Femur (tissue), 1 donor: ENCODE measurements at places on chromosomes 3 and 15.

GRCh38 chr3:149744151-149744550, 8.1 kb downstream of the COMMD2 start:
- no peak for DNase-seq

GRCh38 chr15:77706482-77707244, 74.0 kb upstream of the LINGO1 start:
- no peak for DNase-seq

DNA sequence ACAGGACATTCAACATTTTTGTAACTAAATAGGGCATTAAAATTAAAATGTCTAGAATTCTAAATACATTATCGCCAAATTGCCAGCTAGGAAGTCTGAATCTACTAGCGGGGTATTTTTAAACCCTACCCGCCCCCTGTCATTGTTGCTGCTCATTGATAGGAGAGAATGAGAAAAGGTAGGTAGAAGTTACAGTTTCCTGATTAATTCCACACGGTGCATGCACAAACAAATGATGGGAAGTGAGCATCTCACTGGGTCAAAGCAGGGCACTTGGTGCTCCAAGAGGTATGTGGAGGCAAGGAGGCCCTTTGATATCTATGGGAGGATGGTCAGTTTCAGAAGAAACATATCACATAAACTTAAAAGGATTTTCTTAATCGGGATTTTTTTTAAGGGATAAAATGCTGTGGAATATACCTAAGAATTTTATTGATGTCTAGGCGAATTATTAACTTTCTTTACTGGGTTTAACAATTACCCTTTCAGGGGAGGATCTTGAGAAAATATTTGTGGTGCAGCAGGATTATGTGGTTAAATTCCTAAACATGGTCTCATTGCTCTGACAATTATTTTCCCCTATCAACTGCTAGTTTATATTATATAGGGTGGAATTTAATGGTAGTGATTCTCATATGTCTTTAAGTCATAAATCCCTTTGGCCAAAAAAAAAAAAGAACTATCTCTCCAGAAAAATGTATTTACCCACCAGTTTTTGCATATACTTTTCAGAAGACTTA, 236.0 kb upstream of the GOLGA6L4 start:
- no peak for DNase-seq

DNA sequence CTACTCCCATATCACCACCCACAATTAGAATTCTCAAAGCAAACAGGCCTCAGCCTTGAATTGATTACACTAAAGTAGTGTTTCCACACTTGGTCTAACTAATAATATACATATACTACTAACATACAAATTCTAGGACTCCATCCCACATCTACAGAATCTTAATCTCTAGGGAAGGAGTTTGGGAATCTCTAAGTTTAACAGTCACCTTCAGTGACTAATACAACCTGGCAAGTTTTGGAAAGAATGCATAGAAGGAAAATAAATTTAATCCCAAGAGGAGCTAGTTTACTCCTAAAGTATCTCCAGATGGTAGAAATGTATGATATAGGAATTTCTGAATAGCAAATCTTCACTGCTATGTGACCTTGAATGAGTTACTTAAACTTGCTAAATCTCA, 9.1 kb downstream of the CLPX start:
- no peak for DNase-seq

GRCh38 chr15:65275728-65276126, 11.0 kb downstream of the PARP16 start:
- no peak for DNase-seq

DNA sequence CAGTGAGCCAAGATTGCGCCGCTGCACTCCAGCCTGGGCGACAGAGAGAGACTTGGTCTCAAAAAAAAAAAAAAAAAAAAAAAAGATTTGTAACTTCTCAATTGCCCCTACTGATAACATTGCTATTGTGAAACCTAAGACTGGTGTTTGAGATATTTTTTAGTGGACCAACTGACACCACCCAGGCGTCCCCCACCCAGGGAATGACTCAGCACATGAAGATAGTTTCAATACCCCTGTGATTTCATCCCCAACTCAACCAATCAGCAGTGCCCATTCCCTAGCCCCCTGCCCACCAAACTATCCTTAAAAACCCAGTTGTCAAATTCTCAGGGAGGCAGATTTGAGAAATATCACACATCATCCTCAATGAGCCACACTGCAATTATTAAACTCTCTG, 76.9 kb downstream of the TTBK2 start:
- DNase-seq = no peak

GRCh38 chr15:39979606-39980005, 45.7 kb downstream of the EIF2AK4 start:
- DNase-seq = no peak

DNA sequence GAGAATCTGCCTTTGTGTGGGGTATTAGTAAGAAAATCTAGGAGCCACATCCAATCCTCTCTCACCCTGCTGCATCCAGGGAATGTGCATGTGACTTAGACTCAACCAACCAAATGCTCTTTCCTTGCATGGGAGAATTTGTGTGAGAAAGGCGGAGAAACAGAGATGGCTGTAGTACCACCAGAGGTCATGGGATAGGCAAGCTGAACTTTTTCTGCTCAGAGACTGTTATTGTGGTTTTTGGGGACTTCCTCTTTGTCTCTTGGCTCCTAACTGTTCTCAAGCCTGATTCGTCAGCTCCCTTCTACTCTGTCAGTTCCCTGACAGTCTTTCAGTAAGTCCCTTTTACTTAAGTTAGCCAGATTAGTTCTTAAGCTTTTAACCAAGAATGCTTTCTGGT, 2.6 kb upstream of the ZSCAN2 start:
- DNase-seq = no peak

GRCh38 chr3:7696320-7696719, 805.3 kb upstream of the LMCD1 start:
- no peak for DNase-seq

- no peak for DNase-seq
These were observed 63.2 kb upstream of the MNS1 start for GRCh38 chr15:56528136-56528535.

DNA sequence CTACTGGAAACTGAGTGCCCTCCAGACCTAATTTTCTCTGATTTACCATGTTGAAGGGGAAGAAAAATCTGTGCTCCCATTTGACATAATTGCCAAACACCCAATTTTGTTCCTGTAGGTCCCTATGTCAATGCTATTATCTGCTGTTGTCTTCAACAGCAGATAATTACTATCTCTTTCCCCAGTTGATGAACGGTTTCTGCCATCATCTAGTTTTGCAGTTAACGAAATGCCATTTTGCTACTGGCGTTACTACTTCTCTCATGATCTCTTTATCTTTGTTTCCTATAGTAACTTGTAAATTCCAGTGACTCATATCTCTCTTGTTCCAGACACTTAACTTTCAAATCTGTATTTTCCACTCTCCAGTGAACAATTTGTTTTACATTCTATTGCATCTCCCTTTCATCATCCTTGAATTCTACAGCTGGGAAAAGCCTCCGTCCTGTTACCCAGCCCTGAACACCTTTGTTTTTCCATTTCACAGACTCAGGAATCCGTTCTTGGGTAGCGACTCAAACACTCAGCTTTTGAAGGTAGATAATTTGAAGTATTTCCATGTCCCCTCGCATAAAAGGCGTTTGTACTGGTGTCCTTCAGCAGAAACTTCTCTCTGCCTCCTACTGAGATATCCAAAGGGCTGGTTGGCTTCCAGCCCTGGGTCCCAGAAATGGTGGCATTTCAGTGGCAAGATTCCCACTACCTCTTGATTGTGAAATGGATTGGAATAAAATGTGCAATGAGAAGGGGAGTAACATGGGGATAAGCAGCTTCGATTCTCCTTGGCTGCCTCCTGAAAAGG, 111.7 kb downstream of the FOXB1 start:
- DNase-seq = no peak

DNA sequence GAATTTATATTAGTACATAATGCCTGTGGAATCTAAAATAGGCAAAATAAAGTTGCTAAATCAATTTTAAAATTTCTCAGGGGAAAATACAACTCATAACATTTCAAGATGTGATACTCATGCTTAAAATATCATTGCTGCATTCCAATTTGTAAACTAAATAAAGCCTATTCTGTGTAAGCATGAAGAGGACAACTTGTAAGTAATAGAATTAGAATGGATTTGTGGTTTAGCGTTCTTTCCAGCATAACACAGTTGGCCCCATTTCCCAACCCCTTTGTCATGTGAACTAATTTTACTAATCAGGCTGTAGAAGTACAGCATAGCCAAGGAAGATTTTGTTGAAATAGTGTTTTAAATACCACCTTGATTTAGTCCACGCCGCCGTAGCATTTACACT, 437.2 kb downstream of the SI start:
- no peak for DNase-seq

GRCh38 chr3:5190147-5190791, 2.8 kb downstream of the EDEM1 start:
- no peak for DNase-seq

DNA sequence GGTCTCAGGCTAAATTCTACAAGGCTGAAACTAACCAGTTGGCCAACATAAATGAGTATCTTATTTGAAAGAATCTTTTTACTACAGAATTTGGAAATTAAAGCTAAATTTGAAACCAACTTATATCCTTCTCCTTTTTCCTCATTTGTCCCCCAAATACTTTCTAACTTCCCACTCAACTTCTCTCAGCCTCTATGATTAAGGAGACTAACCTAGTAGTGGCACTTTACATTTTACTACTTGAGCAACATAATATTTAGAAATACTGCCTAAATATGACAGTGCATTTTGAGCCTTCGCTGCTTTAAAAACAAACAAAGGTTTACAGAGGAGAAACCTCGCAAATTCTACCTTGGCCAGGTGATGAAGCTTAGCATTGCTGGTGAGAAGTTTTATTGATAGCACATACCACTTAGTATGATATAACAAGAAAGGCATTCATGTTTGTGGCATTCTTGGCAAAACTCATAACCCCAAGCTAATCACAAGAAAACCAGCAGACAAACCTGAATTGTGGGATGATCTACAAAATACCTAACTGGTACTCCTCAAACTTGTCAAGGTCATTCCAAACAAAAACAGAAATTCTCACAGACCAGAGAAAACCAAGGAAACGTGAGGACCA, 432.1 kb upstream of the CFAP20DC start:
- no peak for DNase-seq

- no peak for DNase-seq
These were observed 477.8 kb upstream of the RGMA start for GRCh38 chr15:93566762-93567161.
